ENCODE measurements at places on chromosomes 2 and 18. TPM values are rescaled to one million over a fixed set of nuclear protein-coding genes. Genes with fewer than 3 reads are reported as not detected.
A peak's percentile ranks its signal among the peaks of the same experiment; 100 is the strongest.

- DNase-seq: no peak
These were observed 108.5 kb downstream of the RAPGEF4 start for GRCh38 chr2:172843902-172844715.

The AMMECR1L gene
- polyA plus RNA-seq: 11.0 TPM

- DNase-seq: no peak
These were observed 578.4 kb downstream of the PLCL1 start for GRCh38 chr2:198382811-198383210.

- no peak for DNase-seq
These were observed 36.8 kb upstream of the VPS54 start for GRCh38 chr2:64056021-64056420.

The ARHGAP15 gene
- not detected for polyA plus RNA-seq

DNA sequence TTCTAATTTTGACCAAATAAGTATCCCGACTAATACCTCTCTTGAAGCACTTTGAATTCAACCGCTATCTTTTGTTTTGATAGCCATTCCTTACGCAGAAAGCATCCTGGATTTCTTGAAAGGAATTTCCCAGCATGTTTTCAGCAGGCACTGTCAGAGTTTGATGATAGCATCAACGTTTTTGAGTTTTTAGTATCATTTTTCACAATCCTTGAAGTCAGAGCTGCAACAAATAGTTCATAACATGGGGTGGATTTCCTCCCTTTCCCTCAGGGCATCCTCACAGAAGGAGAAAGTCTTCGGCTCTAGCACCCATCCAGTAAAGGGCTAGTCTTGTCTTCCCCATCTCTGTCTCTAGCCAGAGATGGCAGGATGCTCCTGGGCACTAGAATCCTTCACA lies 46.2 kb downstream of the ANKRD44 start:
- DNase-seq: peak; percentile 40

GRCh38 chr2:197884252-197884651 lies 79.9 kb downstream of the PLCL1 start:
- DNase-seq: no peak

- DNase-seq: peak; percentile 96
These were observed 83.7 kb downstream of the SDC1 start for GRCh38 chr2:20141056-20141762.

The GREB1 gene
- polyA plus RNA-seq: 0.05 TPM

DNA sequence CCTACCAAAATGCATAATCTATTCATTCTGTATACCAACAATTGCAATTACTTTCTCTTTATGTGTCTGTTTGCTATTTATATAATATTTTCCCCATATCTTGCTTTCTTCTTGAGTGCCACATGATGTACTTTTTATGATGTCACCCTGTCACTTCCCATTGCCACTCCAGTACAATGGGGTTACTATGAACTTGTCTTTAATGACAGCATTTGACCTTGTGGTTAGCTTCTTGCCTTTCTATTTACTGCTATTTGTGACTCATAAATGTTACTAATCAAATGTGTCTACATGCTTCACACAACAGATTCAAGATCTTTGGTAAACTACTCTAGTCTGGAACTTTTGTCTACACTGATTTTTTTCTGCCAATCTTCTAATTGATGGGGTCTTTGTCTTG lies 486.3 kb downstream of the NR4A2 start:
- DNase-seq: no peak

- DNase-seq: no peak
These were observed 714.6 kb upstream of the LRATD1 start for GRCh38 chr2:13917958-13918357.

DNA sequence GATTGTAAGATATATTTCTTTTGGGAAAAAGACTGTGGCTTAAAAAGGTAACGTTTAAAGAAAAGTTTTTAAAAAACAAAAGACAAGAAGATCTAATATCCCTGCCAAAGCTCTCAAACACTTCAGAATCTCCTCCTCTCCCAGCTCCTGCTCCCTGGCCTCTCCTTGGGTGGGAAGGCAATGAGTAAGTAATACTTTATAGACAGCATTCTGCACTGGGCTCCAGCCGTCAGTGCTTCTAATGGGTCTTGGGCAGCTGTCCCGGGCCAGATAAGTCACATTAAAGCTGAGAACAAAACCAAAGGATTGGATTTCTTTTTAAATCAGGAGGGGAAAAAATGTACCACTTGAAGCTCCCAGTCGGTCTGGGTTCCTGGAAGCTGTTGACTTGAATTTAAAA lies 133.7 kb downstream of the ALPK2 start:
- DNase-seq: peak; percentile 30

DNA sequence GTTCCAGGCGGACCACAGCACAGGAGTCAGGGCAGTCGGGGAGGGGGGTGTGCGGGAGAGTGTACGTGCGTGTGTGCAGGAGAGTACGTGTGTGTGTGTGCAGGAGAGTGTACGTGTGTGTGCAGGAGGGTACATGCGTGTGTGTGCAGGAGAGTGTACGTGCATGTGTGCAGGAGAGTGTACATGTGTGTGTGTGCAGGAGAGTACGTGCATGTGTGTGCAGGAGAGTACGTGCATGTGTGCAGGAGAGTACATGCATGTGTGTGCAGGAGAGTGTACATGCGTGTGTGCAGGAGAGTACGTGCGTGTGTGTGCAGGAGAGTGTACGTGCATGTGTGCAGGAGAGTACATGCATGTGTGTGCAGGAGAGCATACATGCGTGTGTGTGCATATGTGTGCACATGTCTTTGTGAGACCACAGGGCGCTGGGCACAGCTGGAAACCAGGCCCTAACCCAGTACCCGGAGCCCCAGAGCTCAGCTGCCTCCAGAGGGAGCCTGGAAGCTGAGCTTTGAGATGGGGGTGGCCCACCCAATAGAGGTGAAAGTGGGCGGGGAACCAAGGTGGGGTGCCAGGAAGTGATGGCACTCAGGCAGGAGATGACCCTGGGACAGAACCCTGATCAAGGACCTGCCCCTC lies 13.9 kb upstream of the KLHL30 start:
- no peak for DNase-seq

GRCh38 chr2:83900862-83901261 lies 558.2 kb downstream of the SUCLG1 start:
- DNase-seq: peak; percentile 2

DNA sequence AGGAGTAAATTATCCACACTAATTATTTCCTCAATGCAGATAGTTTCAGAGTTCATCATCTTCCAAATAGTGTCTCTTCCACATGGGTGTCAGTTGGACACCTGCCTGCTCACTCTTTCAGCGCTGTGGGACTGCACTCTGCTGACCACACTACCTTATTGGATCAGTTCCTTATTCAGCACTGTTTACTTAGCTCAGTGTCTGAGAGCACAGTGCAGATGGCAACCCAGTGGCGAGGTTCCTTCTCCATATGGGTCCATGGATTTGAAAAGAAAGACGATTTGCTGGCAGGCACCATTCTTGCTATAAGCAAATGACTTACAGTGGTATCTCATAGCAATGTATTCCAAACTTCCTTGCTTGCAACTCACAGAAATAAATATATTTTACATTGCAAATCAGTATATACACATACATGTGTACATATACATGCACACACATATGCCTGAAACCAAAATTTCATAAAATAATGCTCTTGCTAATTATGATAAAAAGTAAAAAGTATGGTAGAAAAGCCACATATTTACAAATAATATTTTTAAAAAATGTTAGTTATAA lies 354.8 kb downstream of the INSIG2 start:
- DNase-seq: no peak

The IL36B gene
- not detected for polyA plus RNA-seq

DNA sequence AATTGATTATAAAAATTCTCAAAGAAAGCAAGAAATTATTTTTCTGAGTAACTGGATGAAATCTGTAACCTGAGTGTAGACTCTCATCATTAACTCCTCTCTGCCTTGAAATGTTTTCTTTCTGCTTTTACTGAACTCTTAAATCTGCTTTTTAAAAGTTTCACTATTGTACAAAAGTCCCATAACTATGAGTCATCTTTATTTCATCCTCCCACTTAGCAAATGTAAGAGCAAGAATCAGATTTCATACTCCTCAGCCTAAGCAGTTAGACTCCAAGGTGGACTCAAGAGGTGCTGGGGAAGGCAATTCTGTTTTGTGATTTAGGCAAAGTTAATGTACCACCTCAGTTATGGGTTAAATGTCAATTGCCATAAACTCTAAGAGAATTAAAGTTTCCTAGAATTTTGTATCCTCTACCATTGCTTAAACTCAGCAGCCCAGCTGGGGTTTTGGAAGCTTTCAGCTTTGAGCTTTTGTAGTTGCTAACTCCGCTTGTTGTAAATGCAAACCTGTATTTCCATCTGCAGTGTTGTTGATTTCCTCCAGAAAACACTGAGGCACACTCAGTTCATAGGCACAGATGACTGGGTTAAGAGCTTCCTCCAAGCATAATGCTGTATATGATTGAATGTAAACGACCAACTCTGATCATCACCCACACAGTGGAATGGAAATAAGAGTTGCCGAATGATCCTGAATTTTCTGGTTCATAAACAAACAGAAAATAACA lies 268.8 kb downstream of the ARHGAP15 start:
- peak; percentile 73 for DNase-seq

GRCh38 chr2:147600223-147600622 lies 244.6 kb upstream of the ACVR2A start:
- no peak for DNase-seq

DNA sequence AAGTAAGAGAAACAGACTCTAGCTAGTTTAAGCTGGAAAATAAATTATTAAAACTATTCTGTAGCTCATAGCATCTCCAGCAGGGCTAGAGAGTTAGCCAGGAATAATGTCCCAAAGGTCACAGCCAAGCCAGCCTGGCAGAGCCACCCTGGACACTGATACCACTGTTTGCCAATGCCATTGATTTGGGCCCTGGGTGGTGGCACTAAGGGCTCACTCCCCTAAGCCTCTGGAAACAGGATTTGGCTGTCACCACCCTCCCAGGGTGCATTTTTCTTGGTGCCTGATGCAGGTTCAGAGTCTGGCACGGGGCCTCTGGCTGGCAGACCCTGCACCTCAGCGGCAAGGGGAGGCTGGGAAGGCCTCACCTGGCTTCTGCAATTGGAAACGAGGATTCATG lies 7.1 kb downstream of the SH2D6 start:
- DNase-seq: no peak

- no peak for DNase-seq
These were observed 12.9 kb upstream of the GAL3ST2 start for GRCh38 chr2:241763551-241764274.

The STON1 gene
- polyA plus RNA-seq: 3.1 TPM

DNA sequence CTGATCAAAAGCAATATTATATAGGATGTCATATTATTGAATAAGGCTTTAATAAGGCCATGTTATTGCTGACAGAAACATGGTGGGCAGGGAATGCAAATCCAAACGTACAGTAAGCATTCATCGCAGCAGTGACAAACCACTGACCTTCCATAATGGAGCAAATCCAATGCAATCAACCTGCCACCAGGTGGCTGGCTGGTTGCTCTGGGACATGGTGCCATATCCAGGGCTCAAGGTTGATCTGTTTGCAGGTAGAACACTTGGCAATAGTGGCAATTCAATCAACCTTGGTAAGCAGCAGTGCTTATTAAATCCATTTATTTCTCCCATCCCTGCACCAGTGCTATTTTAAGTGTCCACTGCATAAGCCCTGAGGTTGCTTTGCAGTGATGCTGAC lies 75.4 kb downstream of the CERKL start:
- DNase-seq: no peak

The ALLC gene
- polyA plus RNA-seq: not detected

DNA sequence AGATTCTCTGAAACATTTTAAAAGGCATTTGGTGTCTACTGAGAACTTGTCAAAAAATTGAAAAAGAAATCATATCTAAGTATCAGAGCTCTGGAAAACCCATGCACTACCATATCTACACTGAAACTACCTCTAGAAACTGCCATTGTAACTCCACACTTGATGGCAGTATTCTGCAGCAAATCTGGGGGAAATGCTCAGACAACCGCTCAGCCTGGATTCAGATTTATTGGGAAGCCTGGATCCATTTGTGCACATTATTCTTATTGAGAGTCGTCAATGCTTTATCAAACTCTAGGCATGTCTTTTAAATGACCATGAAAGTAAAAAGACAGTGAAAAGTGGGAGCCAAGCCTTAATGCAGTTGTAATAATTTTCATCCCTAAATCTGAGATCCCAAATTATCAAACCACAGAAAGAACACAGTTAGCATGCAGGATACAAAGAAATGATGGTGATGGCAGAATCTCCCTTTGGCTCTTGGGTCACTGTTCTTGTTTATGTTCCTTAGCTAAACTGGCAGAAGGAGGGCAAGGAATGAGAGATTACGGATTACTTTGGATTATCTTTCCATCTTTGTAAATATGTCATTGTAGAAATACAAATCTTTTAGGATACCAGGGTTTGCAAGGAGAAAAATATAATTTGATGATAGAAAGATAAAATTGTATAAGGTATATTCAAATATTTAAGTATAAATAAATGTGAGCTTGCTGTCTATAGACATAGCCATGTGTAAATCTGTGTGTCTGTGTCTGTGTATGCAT lies 512.1 kb upstream of the SYT4 start:
- DNase-seq: no peak

DNA sequence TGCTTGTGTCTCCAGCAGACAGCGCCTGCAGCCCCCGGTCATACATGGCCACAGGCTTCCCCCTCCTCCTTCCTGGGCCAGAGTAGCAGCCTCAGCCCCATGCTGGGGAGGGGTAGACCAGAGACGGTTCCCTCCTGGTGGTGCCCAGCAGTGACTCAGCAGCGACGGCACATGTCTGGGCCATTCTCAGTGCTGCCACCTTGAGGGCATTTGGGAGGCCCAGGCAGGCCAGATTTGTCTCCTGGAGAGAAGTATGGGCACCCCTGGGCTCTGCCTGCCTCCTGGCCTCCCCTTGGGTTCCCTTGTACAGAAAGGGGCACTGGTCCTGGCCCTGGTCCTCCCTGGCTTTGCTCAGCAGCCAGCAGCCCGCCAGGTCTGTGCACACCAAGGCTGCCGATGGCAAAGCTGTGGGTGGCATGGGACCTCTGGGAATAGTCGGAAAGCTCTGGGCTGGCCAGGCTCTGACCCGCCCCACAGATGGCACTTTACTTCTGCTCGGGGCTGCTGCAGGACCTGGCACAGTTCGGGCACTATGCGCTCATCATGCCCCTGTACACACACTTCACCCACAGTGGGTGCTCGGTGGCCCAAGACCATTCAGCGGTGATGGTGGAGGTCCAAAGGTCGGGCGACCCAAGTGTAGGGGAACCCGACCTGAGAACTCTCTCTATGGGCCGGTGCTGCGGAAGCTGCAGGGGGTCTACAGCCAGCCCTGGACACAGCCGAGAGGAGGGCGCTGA lies 11.4 kb upstream of the ALPI start:
- peak; percentile 50 for DNase-seq

DNA sequence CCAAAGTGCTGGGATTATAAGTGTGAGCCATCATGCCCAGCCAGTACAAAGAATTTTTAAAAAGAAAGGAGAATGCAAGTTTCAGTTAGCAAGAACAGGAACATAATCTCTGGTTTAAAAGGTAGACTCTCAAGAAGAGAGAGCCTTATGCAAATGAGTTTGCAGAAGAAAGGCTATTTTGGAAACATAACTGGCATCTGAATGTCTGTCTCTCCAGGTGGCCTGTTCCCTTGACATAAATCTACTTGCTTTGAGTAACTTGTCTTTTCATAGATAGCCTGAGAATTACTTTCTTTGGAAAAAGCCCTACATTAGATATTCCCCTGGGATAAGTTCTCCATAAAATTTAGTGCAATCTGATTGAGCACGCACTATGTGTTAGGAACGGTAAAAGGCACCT lies 109.6 kb downstream of the ICOS start:
- DNase-seq: no peak

The TRAPPC12 gene
- 70.2 TPM for polyA plus RNA-seq

GRCh38 chr2:218129458-218130135 lies 3.8 kb downstream of the CXCR2 start:
- DNase-seq: peak; percentile 23

The LOXHD1 gene
- polyA plus RNA-seq: not detected

The SDC1 gene
- polyA plus RNA-seq: 28.3 TPM

GRCh38 chr2:183868153-183868552 lies 730.2 kb upstream of the ZNF804A start:
- no peak for DNase-seq
